Stimulated activated naive CD4-positive, alpha-beta T cell treated with Interleukin-2 at 50 U/mL for 16 hours (primary cell): ENCODE measurements at places on chromosomes 16 and 17.
A peak's percentile ranks its signal among the peaks of the same experiment; 100 is the strongest.

DNA sequence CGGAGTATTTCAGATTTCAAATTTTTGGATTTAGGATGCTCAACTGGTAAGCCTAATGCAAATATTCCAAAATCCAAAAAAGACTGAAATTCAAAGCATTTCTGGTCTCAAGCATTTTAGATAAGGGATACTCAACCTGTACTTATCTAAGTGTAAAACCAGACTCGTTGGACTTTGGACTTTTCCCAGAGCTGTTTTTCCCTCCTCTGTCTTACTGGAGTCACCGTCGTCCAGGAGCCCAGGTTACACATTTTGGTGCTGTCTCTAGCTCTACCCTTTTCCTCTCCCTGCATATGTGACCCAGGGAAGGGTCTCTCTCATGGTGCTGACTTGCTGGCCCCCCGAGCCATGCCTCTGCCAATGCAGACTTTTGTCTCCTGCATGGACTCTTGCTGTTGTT lies 46.0 kb upstream of the MMP2 start:
- DNase-seq: no peak

GRCh38 chr16:68696514-68696913 lies 40.6 kb upstream of the CDH1 start:
- no peak for DNase-seq

- no peak for DNase-seq
Measured at GRCh38 chr16:53094013-53094630, 39.3 kb downstream of the CHD9 start.

- no peak for DNase-seq
Measured at GRCh38 chr17:36856903-36857381, 80.3 kb upstream of the LHX1 start.

- DNase-seq: peak; percentile 28
Measured at GRCh38 chr16:49463529-49463928, 89.9 kb downstream of the C16orf78 start.

- no peak for DNase-seq
Measured at GRCh38 chr17:74226252-74226651, 12.9 kb downstream of the TTYH2 start.

DNA sequence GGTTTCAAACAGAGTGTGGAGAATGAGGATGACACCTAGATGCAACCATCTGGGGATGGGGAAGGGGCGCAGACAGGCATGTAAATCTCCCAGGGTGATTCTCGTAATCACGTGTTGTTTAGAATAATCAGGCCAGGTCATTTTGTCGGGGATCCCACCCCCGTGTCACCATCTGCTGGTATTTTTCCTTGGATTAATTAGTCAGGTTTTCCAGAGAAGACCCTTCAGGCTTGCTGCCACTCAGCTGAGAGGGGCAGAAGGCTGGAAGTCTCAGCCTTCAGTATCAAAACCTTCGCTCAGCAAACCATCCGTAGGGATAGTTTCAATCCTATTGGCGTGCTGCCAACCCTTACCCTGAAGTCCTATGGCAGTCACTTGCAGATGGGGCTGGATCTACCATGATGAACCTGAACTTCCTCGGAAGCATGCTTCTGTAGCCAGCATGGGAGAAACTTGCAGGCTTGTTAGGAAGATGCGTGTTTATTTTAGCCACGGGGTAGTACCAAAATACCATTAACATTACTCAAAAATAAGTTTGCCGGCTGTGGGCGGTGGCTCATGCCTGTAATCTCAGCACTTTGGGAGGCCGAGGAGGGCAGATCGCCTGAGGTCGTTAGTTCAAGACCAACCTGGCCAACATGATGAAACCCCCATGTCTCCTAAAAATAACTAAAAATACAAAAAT lies 7.5 kb upstream of the ADCY9 start:
- DNase-seq: no peak

- DNase-seq: no peak
Measured at GRCh38 chr17:18314059-18314730, 599 bp downstream of the TOP3A start.

DNA sequence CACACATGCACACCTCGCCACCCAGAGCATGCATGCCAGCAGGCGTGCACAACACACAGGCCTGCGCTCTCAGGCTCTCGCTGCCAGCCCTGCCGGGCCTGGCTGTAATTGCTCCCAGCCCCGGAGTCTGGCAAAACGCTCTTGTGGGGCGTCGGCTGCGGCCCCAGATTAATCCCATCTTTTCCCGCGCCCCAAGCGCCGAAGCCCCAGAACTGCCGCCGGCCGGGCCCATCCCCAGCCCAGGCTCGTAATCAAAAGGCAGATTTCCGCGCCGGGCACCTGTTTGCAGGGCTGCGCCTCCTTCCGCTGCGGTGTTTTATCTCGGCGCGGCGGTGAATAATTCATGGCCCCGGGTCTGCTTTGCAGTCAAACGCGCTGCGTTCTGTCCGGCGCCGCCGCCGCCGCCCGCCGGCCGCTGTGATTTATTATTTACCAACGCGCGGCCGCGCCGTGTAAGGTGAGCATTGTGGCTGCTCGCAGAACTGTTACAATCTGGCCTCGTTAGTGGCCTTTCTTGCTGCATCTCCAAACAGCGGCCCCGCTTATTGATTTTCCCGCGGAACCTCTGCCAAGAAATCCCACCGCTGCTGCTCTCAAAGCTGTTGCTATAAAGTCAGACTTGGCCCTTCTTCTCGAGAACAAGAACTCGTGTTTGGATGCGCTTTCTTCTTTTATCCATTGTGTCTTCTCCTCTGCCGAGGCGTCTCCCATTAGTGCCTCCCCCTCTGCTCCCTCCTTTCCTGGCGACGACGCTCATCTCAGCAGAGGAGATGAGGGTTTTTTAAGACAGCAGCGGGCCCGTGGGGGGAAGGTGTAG lies 126.1 kb downstream of the IRX5 start:
- no peak for DNase-seq

GRCh38 chr17:32287804-32288511 lies 22.3 kb downstream of the RHBDL3 start:
- no peak for DNase-seq

DNA sequence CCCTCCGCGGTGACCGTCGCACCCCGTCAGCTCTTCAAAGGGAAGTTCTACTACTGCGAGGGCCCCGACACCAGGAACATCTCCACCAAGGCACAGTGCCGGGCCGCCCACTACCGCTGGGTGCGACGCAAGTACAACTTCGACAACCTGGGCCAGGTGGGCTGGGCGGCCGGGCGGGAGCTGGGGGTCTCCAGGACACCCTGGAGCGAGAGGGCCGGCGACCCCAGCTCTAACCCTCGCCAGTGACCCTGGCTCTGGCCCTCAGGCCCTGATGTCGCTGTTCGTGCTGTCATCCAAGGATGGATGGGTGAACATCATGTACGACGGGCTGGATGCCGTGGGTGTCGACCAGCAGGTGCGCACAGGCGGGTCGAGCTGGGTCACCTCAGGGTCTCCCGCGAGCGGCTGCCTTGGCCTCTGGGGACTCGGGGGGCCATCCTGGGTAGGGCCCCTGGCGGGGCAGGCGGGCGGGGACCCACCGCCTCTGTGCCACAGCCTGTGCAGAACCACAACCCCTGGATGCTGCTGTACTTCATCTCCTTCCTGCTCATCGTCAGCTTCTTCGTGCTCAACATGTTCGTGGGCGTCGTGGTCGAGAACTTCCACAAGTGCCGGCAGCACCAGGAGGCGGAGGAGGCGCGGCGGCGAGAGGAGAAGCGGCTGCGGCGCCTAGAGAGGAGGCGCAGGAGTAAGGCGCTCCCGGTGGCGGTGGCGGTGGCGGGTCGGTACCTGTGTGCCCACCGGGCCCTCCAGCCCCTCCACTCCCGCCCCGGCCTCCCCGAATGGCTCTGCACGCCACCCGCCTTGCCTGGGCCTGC lies 13.4 kb downstream of the TPSG1 start:
- DNase-seq: no peak

GRCh38 chr16:66858740-66859396 lies 14.7 kb downstream of the CA7 start:
- no peak for DNase-seq

GRCh38 chr17:57243171-57243622 lies 13.1 kb upstream of the MSI2 start:
- peak; percentile 61 for DNase-seq
